AG08396 (cell line): ENCODE measurements at places on chromosomes 1 and 21.

- no peak for DNase-seq
Measured at GRCh38 chr1:212142883-212143530, 107.5 kb downstream of the DTL start.

GRCh38 chr1:236100799-236101198 is 35.9 kb upstream of the NID1 start:
- no peak for DNase-seq

GRCh38 chr1:40758004-40758403 is 25.6 kb upstream of the KCNQ4 start:
- DNase-seq = no peak

DNA sequence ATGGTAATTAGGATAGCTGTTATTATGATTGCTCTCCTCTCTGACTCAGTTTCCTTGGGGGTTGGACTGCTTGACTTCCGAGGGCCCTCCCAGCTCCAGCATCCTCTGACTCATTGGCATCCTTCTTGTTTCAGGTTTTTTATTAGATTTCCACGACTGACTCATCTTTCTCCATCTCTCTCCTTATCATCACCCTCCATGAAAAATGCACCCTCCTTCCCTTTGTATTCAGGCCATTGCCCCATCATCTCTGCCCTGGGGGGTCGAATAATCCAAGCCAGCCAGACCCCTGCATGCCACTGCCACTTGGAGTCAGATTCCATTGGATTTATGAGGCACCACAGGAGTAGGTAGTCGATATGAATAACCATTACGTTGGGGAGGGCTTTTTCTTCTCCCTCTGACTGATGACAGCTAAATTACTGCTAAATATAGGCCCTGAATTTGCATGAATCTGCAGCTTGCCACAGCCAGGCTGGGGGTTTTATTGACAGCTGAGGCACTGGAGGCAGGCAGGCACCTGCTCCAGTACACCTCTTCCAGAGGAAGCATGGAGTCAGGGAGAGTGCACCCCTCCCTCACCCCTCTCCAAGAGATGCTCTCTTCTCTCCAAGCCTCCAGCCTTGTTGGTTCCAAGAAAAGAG is 91.7 kb downstream of the C1orf94 start:
- peak; percentile 46 for DNase-seq

DNA sequence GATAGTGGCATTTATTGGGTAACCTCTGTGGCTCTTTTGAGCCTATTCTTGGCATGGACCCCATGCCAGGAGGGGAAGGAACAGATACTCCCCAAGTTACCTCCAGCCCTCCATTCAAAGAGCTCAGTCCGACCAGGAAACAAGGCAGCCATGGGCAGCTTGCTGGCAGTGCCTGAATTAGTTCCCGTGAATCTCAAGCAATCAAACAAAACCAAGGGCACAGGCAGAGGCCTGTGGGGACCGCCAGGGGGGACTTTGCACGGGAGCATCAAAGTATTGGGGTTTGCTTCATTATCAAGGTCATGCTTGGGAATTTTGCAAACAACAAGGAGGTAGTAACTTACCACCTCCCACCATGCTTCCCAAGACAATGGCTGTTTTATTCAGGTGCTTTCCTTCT is 81.2 kb upstream of the IFFO2 start:
- no peak for DNase-seq

DNA sequence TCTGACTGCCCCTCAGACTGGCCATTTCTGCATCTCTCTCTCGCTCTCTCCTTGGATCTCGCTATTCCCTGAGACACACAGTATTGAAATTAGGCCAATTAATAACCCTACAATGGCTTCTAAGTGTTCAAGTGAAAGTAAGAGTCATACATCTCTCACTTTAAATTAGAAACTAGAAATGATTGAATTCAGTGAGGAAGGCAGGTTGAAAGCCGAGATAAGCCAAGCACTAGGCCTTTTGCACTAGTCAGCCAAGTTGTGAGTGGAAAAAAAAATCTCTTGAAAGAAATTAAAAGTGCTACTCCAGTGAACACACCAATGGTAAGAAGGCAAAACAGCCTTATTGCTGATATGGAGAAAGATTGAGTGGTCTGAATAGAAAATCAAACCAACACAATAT is 51.2 kb downstream of the SLC9C2 start:
- no peak for DNase-seq

- no peak for DNase-seq
Measured at GRCh38 chr1:197313713-197314112, 45.7 kb downstream of the CRB1 start.

DNA sequence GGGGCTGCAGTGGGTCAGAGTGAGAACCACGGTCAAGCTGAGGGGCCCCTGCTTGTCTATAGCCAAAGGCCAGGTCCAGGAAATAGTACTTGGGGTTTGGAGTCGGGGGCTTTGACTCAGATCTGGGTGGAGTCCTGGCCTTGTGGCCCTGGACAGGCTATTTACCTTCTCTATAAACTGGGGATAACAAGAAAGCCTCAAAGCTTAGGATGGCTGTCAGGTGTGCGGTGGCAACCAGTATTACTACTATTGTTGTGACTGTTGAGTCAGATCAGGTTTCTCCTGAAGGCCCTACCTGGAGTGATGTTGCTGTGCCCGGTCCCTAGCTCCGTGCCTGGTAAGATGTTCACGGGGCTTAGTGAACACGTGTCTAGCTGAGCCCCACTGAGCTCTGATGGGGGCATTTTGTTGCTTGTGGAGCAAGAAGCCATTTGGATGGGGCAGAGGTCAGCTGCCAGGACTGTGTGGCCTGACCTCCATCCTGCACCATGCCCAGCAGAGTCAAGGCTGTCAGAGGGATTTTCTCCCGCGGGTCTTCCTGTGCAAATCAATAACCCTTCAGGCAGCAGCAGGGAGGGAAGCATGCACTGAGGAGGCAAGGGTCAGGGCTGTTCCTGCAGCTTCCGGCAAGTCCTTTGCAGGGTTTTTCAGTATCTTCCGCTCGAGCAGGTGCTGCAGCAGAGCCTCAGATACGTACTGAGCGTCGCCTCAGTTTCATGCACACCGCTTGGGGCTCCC is 170.3 kb downstream of the CAMTA1 start:
- no peak for DNase-seq

GRCh38 chr1:76351655-76352054 is 277.1 kb downstream of the ST6GALNAC3 start:
- no peak for DNase-seq

GRCh38 chr1:234281826-234282489 is 91.3 kb upstream of the COA6 start:
- DNase-seq = no peak

- DNase-seq = no peak
Measured at GRCh38 chr1:7025013-7025412, 239.8 kb downstream of the CAMTA1 start.

DNA sequence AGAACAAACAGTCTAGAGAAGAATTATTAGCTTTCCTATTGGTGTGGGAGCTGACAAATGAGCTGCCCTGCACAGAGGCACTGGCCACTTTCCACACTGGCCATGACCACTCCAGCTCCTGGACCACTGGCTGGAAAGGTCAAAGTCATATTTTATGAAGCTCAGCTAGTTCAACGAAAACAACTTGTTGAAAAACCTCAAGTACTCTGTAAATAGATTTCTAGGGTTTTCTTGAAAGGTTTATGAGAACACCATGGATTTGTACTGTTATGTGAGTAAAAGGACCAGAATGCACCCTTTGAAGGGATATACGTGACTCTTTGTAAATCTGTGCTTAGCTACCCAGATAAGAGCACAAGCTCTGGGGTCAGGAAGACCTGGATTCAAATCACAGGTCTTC is 54.5 kb upstream of the FGGY start:
- no peak for DNase-seq

- DNase-seq = no peak
Measured at GRCh38 chr1:33331444-33332356, 10.8 kb upstream of the A3GALT2 start.
